ENCODE measurements at places on chromosomes 3 and 15.

- DNase-seq = no peak
These were observed 27.9 kb upstream of the PSTPIP1 start for GRCh38 chr15:76967067-76967466.

- no peak for DNase-seq
These were observed 703.1 kb downstream of the MCTP2 start for GRCh38 chr15:94934440-94934839.

DNA sequence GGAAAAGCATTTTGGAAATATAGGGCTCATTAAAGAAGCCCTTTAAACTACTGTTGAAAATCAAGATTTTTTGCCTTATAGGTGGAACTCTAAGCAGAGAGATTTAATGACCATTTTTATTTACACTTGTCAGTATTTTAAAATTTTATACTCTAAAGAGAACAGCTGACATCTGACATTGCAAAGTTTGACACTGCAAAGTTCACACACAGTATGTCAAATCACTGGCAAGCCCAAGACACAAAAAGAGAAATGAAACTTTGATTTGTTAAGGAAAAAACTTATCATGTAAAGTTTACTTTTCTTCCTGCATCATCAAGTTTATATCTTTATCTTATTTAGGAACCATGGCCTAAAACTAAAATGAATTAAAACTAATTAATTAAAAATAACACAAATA is 40.2 kb downstream of the DPH6 start:
- no peak for DNase-seq

GRCh38 chr15:90808517-90809235 is 59.7 kb upstream of the FURIN start:
- DNase-seq = no peak

DNA sequence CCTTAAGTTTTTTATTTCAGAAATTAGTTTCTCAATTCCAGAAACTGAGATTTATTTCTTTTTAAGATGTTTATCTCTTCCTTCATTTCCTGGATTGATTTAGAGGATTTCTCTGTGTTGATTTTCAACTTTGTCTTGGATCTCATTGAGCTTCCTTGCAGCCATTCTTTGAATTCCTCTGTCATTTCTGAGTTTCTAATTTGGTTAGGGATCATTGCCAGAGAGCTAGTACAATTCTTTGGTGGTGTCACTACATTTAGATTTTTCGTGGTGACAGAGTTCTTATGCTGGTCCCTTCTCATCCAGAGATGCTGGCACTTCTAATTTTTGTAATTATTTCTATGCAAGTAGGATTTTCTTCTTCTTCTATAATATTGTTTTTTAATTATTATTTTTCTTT is 691.1 kb upstream of the NAALADL2 start:
- DNase-seq = no peak

- no peak for DNase-seq
These were observed 16.8 kb downstream of the CACNA1D start for GRCh38 chr3:53511246-53511645.

GRCh38 chr3:197545101-197545500 is 10.7 kb downstream of the BDH1 start:
- no peak for DNase-seq

DNA sequence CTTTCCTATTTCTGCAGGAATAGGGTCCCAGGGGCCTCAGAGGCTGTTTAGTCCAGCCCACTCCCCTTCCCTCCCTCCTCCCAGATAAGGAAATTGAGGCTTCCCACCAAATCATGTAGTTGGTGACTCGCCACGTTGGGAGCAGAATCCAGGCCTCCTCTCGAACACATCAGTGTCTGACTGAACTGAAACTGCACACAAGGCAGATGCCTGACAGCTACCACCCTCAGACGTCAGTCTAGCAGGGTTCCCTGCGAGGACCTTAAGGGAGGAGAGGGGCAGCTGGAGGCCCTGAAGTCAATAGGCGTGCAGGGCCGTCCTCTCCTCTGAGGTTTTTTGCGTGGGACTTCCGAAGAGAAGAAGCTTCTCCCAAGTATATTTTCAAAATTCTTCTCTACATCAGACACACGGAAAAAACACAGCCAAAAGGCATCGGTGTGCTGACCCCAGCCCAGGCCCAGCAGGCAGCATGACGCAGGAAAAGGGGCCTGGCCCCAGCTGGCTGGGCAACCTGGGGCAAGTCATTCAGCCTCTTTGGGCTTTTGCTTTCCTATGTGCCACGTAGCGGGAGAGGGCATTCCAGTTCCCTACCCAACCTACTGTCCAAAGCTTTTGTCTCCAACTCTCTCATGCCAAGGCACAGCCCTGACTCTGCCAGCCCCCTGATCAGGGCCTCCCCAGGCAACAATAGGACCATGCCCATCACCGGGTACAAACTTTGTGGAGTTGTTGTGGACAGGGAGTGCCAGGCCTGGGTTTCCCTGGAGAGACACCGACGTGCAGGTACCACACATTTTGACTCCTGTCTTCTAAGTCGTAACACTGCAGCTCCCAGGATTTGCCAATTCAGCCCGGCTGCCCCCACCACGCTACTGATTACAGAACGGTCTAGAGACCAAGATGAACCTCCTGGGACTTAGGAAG is 283.1 kb downstream of the XXYLT1 start:
- no peak for DNase-seq

DNA sequence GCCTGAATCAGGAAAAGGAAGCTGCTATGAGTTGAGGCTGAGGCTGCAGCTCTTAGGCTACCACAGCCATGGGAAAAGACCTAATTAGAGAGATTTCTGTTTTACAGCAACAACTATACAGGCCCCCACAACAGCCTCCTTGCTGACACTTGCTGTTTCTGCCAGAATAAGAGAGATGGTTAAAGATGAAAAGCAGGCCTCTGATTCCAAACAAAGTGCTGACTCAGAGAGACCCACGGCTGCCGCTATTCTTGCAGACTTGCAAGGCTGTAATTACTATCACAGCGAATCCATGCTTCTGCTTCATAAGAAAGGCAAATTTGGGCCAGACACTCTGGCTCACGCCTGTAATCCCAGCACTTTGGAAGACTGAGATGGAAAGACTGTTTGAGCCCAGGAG is 41.8 kb downstream of the MCF2L2 start:
- no peak for DNase-seq

GRCh38 chr3:52846432-52846965 is 11.7 kb upstream of the MUSTN1 start:
- DNase-seq = no peak

DNA sequence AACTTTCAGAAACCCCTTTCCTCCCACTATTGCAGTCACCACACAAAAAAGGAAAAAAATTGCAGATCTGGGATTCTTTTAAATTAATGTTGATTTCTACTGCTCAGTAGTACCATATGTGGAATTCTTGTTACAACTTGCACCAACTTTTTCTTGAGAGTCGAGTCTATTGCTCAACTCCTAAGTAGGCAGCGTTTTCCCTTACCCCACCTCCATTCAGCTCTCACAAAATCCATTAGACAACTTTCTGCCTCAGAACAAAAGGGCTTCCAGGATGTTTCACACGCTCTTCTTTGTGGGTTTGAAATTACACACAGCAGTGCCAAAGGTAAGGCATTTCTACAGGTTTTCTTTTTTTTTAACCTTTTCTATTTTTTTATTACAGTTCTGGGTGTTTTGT is 179.5 kb downstream of the ANXA2 start:
- no peak for DNase-seq

DNA sequence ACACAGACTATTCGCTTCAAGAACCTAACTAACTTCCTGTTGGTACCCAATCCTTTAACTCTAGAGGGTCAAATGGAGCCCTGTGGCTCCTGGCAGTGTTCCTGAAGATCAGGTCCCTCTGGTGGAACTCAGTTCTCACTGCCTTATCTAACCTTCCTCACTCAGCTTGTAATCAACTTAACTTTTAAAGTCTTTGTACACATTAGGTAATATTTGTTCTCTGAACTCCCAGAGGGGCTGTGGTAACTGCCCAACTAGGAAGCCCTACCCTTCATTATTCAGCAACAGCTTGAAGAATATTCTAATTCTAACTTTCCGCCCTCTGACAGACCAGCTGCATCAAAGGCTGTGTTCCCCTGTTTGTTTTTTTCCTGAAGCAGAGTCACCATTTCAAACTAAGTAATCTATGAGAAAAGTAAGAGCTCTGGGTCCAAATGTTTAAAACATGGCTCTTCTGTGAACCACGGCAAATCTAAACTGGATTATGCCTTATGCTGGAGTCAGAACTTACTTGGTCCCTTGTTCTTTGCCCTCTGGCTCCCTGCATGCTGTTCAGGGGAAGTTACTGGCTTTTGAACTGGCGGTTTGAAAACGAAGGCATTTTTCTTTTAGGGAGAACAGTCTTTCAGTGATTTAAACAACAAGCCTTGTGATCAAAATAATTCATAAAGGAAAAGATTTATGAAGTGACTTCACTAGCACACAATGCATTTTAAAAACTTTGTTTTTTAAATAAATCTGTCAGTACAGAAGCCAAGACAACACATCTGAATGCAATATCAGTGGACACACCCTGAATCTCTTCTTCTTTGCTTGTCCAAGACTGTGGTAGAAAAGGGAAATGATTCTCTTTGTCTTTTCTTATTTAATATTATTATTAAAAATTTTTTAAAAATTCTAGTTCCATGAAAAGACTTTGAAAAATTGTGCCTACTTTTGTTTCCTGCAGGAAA is 365.6 kb downstream of the TIGIT start:
- DNase-seq = no peak

- DNase-seq = no peak
These were observed 133.6 kb upstream of the PRICKLE2 start for GRCh38 chr3:64358853-64359252.

DNA sequence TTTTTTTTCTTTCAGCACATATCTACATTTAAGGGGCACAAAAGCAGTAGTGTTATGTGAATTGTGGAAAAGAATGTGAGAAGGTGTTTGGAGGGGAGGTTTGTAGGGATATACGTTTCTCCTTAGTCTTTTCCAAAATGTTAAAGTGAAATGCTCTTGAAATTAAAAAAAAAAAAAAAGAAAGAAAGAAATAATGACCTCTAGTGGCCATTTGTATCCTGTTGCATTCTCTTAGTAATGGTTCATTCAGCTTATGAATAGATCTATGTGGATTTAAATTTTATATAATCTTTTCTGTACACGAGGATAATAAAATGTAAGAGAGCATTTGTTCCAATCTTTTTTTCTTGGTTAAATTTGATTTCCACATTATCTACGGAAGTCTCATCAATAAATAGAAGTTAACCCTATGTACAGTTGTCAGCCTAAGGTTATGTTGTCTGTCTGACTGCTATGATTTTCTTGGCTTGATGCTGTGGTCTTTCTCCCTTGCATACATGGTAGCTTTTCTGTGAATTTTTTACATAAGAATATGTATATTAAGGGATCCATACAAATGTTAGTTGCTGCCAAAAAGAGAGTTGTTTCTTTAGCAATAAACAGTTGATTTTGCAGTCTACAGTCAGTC is 1.7 kb downstream of the P2RY13 start:
- DNase-seq = no peak

GRCh38 chr3:181805703-181806102 is 94.0 kb downstream of the SOX2 start:
- DNase-seq = no peak

- no peak for DNase-seq
These were observed 38.9 kb downstream of the CPN2 start for GRCh38 chr3:194312186-194312742.

DNA sequence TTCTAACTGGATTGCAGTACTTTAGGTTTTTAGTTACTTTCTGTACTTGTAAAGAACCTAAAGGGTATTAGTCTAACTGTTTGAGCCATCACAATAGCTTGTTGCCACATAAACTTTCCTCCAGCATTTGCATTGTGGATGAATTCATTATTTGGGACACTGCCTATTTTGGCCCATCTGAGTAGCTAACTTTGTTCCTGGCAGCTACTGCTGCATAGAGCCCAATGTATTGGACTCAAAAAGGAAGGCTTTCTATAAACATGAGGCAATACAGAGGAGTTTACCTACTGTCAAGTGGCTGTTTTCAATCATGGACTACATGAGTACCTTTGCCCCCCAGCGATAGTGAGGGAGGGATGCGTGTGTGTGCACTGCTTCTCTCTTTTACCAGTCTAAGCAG is 1.9 kb downstream of the ROBO2 start:
- no peak for DNase-seq

DNA sequence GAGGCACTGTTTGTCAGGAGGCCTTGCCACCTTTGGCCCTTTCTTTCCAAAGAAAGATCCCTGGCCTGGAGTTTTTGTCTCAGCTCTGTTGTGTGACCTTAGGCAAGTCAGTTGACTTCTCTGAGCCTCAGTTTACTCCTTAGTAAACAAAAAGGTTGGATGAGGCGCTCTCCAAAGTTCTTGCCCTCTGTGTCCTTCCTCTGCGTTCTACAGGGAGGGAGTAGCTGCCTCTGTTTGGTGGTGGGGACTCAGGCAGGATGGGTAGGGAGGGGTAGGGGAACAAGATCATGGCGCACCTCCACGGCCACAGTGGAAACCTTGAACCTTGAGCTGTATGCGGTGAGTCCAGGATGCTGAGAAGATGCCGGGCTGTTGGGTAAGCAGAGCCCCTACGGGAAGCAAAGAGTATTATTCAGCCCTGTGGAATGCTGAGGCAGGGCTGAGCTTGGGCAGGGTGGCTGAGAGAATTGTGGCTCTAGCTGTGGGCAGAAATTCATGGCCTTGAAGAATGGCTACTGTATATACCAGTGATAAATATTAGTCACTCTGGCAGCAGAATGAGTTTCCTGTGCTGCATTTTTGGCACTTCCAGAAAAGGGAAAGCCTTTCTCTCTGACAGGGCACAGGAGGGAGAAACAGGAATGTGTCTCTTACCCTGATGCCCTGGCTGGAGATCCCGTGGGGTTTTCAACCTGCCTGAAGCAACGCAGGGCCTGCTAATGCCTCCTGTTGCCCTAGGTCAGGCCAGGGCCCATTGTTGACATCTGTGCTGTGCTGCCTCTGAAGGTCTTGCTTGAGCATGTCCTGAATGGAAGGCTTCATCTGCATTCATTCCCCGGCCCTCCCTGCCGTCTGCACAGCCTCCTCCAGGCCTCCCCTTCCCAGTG is 39.9 kb downstream of the SMAD3 start:
- DNase-seq = peak; percentile 96

GRCh38 chr3:155377847-155378246 is 84.4 kb upstream of the STRIT1 start:
- DNase-seq = no peak

DNA sequence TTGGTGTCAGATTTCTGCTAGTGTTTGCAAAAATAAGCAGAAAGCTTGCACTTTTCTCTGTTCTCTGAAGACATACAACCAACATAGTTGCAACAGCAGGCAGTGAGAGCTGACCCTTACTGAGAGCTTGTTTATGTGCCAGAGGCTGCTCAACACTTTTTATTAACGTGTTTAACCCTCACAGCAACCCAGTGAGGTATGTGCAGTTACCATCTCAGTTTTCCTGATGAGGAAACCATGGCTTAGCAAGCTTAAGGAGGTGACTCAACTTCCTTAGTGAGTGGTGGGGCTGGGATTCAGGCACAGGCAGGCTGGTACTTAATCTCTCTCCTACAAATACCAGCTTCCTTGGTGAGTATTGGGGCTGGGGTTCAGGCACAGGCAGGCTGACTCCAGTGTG is 158.1 kb upstream of the CTDSPL start:
- DNase-seq = no peak

DNA sequence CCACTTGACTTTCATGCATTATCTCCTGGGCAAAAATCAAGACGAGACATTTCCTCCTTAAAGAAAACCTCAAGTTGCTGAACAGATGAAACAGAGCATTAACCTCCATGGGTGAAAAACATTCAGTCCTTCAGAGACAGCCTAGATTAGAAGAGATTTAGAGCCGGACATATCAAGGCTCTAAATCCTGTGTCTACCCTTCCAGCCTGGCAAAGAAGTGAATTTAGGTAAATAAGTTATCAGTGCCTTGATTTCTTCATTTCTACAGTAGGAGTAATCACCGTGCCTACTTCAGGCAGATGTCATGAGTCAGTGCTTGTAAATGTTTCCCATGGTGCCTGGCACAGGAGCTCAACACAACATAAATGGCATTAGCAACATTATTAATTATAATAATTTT is 159.3 kb upstream of the PRICKLE2 start:
- DNase-seq = no peak

- DNase-seq = no peak
These were observed 117.1 kb downstream of the MTHFS start for GRCh38 chr15:79779746-79780145.
